Colonic mucosa (tissue), 4 donors: ENCODE measurements at places on chromosomes 3 and 15.

DNA sequence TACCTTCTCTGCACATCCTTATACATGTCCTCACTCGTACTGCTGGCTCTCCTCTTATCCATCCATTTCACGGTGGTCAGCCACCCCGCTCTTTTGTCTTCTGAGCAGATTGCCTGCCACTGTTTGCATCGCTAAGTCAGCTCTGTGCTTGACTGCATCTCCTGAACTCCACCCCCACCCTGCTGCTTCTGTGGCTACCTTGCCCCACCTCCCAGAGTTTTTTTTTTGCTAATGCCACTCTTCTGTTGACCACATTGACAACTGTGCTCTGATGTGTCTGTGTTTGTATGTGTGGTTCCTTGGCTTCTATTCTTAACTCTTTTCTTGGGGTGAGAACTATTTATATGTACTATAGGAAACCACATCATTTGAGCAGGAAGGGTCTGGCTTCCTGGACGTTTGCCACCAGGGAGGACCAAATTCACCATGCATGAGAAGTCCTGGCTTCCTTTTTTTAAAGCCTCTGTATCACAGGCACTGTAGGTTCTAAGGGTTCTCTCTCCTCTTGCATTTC is 12.8 kb upstream of the MTMR10 start:
- no peak for DNase-seq

- no peak for DNase-seq
Observed at GRCh38 chr3:51145811-51146585, 239.1 kb upstream of the MANF start.

GRCh38 chr15:29156521-29156920 is 113.1 kb downstream of the NSMCE3 start:
- DNase-seq: no peak

DNA sequence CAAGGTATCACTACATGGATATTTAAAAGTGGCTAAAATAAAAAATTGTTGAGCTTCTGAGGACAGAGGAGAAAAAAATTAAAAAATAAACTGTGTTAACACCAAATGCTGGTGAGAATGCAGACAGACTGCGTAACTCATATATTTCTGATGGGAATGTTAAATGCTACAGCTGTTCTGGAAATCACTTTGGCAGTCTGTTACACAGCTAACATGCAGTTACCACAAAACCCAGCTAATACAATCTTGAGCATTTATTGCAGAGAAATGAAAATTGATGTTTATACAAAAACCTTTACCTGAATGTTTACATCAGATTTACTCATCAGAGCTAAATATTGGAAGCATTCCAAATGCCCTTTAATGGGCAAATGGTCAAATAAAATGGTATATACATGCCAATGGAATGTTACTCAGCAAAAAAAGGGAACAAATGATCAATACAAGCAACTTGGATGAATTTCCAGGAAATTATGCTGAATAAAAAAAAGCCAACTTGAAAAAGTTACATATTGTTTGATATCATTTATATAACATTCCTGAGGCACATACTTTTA is 24.6 kb downstream of the MNS1 start:
- DNase-seq: no peak

- DNase-seq: no peak
Observed at GRCh38 chr3:190092250-190092649, 28.4 kb downstream of the P3H2 start.

DNA sequence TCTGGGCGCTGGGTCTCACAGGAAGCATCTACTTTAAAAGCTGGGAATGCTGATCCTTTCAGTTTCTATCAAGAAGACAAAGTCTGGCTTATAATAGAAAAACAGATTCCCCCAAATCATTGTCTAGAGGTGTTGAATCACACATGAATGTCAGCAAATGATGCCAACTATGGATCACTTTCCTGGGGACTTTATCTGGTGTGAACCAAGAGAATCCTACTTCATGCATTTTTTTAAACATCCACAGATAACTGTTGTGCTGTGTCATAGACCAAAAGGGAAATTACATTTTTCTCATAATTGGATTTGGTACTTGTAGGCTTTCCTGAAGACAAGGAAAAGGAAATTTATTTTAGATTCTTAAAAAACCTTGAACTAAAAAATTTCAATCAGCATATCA is 132.7 kb downstream of the CD47 start:
- DNase-seq: no peak

DNA sequence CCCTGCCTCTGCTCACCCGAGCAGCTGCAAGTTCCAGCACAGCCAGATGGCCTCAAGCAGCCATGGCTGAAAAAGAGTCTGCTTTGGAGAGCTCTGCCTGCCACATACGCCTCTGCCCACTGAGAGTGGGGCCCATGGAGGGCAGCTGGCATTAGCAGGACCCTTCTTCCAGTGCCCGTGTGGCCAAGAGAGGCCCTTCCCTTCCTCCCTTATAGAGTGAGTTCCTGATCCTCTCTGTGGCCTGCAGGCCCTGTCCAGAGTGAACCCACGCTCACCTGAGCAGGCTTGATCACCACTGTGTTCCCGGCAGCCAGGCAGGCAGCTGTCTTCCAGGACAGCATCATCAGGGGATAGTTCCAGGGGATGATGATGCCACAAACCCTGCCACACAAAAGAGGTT is 41.4 kb upstream of the SLC41A3 start:
- peak; percentile 10 for DNase-seq

DNA sequence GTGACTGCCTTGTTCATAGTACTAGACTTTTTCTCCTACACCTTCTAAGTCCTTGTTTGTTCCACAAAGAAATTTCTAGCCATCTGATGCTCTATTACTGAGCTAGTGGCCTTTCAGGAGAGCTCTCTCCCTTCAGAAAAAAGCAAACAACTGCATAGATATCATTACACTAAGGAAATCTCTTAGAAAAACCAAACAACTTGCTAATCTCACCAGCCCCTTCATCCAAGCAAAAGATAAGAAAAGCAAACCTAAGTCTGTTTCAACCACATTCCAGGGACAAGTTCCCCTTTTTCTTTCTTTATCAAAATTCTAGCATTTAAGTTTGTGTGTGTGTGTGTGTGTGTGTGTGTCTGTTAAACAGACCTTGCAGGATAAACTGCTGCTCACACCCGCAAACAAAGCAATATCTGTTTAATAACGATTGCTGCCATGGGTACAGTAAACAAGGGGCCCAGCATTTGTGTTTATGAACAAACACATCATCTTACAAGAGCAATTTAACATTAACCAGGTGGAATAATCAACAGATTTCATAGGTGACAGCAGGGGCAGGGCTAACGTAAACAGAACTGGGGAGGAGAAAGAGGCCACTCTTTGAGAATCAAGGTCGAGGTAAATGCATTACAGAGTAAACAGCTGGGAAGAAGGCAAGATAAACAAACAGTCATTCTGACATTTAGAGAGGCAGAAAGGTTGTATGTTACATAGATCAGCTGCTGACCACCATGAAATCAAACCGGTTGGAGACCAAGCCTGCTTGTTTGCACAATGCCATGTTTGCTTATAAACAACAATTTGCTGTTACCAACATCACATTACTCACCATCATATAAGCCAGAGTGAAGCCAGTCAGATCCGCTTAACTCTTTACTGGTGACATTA is 375.1 kb downstream of the FOXP1 start:
- peak; percentile 38 for DNase-seq

DNA sequence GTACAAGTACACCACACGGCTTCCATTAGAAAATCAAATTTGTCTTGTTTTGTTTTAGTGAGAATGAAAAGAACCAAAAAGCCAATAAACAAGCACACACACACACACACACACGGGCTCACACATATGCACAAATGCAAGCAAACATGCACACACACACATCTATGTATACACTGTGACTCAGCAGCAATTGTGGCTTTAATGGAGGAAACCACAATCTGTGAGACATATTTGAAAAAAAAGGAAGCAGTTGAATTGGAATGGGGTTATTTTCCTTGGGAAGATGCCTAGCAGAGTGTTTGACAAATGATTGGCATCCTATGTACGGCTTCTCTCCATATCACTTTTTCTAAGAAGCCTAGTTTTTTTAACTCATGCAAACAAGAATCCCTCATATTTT is 201.1 kb upstream of the ARRDC4 start:
- DNase-seq: no peak

GRCh38 chr3:97949110-97949485 is 23.1 kb downstream of the RIOX2 start:
- DNase-seq: no peak

DNA sequence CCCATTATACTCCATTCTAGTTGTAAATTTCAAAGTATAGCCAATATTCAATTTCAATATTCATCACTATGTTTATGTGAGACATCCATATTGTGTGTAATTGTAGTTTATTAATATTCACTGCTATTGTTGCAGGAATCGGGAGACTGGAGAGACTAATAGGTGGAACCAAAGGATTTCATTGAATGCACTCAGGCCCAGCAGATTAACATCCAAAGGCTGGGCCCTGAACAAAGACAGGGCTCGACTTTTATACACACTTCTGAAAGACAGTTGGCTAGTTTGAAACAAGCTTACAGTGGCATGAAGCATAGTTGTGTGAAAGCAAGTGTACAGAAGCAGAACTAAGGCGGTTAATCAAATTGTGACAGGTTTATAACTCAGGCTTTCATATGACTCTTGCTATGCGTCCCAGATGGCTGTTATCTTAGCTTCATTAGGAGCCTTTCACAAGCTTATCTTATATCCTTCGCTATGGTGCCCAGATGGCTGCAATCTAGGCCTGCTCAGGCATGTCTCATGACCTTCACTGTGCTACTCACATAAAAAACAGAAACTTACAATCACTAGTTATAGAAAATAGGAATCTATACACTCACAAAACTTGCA is 1038.8 kb upstream of the EPHA6 start:
- no peak for DNase-seq

DNA sequence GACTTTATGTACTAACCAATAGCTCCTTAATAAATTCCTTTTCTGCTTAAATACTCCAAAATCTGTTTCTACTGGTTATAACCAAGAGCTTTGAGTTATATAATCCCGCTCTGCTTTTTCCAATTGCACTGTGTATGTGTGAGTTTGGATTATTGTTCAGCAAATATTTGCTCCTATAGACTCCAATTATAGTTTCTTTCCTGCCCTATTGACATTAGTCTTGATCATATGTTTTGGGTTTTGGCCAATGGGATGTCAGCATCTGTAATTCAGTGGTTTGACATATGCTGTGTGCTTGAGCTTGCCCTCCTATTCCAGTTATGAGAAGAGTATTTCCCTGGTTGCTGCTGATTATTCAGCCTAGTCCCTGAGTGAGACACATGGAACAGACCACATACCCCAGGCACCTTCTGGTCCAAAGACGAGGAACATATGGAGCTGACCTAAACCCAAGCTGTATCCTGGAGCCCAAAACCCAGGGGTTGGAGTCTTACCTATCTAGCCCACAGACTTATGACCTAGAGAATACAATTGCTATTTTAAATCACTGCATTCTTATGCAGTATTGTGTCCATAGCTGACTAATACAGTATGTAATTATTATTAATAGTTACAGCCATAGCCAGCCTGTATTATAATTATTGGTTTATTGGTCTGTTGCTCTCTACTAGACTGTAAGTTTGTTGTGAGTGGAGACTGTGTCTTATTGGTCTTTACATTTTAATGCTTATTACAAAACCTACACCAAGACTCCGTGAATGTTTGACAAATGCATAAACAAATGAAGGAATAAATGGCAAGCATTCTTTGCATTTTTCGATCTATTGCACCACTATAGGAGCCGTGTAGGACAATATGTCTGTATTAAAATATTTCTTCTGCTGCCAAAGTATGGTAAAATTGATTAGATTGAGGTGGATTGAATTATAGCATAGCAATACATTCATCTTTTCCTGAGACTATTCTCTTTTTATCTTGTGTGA is 11.7 kb upstream of the ZNF280D start:
- DNase-seq: no peak

- DNase-seq: no peak
Observed at GRCh38 chr3:29335943-29336342, 55.1 kb downstream of the RBMS3 start.

DNA sequence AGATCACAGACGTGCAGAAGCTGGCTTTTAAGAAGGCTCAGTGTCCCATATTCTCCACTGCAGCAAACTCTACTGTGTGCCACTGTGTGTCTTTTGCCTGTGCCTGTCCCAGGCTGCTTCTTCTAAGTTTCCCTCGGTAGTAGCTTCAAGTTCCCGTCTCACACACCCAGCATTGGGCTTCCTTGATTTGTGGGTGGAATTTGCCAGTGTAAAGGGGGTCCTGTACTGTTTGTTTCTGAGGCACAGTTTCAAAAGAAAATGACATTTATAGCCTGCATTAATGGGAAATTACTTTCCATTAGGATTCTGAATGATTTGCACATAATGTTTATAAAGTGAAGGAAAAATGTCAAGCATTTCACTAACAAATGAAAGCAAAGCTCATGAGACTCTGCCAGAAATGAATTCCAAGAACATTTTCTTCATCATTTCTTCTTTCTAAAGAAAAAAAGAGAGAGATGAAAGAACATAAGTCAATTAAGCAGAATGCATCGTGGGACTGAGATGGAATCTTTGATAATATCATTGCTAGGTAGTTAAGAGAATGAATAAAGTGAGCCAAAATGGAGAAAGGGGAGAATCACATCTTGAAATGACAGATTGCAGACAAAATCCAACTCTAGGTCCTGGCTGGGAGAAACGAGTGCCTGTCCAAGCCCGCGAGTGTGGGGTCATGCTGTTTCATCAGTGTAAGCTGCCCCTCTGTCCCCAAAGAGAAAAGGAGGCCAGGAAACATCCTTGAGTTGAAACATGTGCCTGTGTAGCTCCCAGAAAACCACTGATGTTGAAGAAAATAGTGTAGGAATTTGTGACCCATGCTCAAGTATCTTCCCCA is 48.6 kb upstream of the ADAMTSL3 start:
- DNase-seq: no peak

DNA sequence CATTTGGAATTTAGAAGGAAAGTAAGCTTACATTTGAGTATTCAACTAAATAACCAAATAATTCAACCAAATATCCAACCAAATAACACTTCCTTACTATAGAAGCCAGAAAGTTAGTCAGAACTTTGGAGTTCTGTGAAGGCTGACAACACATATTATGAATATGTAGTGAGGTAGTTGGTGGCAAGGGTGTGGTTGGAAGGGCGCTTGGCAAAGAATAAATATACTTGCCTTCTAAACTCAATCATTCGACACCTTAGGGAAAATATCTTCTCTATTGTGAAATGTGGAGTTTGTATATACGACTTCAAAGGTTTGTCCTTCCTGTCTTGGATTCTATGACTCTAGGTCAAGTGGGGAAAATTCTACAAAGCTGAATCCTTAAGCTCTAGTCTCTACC is 111.7 kb upstream of the OSTN start:
- no peak for DNase-seq

- DNase-seq: no peak
Observed at GRCh38 chr3:171464462-171464861, 4.3 kb upstream of the TNIK start.
